ENCODE measurements at places on chromosomes 5 and 9. TPM values are rescaled to one million over a fixed set of nuclear protein-coding genes. Genes with fewer than 3 reads are reported as not detected.

Gene SOHLH1
- total RNA-seq = not detected

Gene C5orf46
- total RNA-seq = not detected

Gene SH3GL2
- total RNA-seq = 8.1 TPM

DNA sequence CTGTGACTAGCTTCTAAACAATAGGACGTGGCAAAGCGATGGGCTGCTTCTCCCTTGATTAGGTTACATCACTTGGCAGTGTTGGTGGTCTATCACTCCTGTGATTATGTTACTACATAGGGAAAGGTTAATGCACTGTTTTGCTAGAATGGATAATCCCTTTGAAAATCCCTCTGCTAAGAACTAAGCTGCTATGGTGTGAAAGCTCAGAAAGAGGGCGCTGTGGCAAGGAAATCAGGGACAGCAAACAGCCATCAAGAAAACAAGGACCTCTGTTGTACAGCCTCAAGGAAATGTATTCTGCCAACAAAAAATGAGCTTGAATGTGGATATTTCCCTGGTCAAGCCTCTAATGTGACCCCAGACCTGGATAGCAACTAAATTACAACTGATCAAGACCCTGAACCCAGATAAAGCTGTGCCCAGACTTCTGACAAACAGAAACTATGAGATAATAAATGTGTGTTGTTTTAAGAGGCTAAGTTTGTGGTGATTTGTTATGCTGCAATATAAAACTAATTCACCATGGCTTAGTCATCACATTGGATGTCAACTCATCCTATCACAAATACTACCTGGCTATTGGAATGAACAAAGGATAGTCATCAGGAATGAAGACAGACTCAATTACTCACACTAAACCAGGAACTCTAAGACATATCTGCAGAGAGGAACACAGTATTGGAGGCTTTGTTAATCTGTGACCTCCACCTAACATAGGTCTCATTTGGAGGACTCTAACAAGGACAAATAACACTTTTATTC lies 1215.9 kb downstream of the EFNA5 start:
- peak; percentile 37 for DNase-seq

- DNase-seq = no peak
Measured at GRCh38 chr9:92752812-92753404, 11.7 kb downstream of the BICD2 start.

- no peak for DNase-seq
Measured at GRCh38 chr9:117542021-117542420, 127.2 kb upstream of the ASTN2 start.

DNA sequence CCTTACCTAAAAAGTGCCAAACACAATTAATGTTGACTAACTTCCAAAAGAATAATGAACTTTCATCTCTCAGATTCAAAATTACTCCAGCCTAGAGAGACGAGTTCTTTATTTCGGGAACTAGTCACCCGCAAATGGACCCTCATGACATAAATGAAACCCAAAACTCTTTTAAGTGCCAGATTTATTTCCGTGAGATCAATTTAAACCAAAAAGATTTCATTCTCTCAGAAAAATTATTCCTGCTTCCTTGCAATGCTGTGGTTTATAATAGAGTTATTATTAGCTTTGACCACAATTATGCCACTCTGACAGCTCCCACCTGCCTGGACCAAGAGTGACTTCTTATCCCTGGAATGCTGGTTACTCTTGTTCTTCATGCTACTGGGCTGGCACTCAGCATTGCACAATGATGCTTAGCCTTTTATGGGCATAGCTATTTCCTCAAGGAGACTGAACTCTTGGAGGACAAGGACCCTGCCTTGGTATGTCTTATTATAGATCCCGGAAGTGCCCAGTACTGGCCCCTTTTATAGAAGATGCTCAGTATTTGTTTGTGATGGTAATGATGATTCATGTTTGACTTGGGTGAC lies 183.5 kb downstream of the SNX18 start:
- no peak for DNase-seq

DNA sequence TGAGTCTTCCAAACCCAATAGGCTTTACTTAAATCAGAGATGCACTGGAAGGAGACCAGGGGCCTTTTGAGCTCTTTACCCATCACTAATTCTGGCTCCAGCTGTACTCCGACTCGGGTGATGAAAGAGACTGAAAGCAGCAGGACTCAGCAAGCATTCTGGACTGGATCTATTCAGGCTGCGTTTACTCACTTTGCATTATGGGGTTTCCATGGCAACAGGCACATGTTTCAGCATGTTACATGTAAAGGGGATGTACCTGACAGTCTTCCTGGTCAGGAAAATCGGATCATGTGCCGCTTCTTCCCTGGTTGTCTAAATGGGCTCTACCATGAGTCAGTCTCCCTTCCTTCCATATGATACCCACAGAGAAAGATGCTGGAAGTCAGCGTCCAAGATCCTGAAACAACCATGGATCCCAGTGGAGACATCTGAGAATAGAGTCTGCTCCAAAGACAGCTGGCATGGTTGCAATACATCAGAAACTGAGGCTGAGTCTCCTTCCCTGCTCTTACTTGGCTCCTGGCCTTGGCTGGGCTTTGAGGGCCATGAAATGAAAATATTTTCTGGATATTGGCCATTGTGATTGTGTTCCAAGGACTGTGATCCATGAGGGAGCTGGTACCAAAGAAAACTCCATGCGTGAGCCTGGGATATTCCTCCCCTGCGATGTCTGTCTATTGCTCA lies 102.5 kb upstream of the TNC start:
- DNase-seq = peak; percentile 38

Gene TAF1L
- not detected for total RNA-seq

Gene TMC1
- not detected for total RNA-seq

DNA sequence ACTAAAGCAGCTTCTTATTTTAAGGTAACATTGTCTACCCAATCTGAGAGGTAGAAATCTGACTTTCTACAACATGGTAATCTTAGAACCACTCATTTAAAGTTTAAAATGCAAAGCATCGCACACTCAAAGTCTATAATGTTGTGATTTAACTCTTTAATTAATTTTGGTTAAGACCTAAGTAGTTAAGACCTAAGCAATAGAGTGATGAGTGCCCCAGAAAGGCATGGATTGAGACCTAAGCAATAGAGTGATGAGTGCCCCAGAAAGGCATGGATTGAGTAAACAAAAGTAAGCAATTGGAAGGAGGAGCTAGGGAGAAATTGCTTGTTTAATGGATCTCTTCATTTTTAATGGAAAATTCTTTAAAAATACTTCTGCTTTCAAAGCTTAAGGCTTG lies 86.8 kb downstream of the NLN start:
- no peak for DNase-seq

Gene FAM153A
- total RNA-seq = not detected

GRCh38 chr5:42923710-42924109 lies 112.0 kb upstream of the SELENOP start:
- DNase-seq = no peak

Gene MLANA
- total RNA-seq = not detected

Gene TMEFF1
- 171 TPM for total RNA-seq

DNA sequence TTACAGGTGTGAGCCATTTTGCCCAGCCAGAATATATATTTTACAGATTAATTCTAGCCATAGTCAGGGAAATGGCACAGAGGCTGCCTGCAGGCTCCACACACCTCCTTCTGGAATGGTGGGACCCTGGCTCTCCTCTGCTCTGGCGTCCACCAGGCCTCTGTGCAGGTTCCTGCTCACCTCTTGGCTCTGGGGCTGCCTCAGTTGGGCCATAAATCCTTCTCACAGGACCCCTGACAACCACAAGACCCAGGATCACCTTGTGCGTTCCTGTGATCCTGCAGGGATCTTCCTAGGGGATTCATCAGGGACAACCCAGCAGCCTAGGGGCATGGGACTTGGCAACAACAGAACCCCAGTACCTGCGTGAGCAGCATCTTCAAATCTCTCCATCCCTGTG lies 93.0 kb upstream of the FSTL4 start:
- DNase-seq = no peak

Gene NR2F1
- 0.37 TPM for total RNA-seq

Gene F2RL1
- 0.42 TPM for total RNA-seq

DNA sequence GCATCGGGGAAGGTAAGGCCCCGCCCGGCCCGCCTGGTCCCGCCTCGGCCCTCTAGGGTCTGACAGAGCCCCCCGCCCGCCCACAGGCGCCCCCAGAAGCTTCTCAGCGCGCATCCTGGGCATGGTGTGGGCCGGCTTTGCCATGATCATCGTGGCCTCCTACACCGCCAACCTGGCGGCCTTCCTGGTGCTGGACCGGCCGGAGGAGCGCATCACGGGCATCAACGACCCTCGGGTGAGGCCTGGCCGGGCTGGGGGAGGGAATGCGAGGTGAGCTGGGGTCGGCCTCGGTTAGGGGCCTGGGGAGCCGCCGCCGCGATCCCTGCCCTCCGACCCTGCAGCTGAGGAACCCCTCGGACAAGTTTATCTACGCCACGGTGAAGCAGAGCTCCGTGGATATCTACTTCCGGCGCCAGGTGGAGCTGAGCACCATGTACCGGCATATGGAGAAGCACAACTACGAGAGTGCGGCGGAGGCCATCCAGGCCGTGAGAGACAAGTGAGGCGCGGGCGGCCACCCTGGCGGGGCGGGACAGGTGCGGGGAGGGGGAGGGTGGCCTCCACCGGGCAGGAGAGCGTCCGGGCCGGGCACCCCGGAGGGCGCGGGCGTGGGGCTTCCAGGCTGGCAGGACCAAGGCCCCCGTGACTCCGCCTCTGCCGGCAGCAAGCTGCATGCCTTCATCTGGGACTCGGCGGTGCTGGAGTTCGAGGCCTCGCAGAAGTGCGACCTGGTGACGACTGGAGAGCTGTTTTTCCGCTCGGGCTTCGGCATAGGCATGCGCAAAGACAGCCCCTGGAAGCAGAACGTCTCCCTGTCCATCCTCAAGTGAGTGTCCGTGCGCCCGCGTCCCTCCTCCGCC lies 7.1 kb downstream of the LRRC26 start:
- DNase-seq = no peak

Gene ADRA1B
- 0.66 TPM for total RNA-seq

GRCh38 chr9:68443624-68444023 lies 87.2 kb downstream of the PGM5 start:
- no peak for DNase-seq

- no peak for DNase-seq
Measured at GRCh38 chr9:6014670-6015270, 654 bp downstream of the RANBP6 start.

Gene PRLR
- total RNA-seq = not detected

DNA sequence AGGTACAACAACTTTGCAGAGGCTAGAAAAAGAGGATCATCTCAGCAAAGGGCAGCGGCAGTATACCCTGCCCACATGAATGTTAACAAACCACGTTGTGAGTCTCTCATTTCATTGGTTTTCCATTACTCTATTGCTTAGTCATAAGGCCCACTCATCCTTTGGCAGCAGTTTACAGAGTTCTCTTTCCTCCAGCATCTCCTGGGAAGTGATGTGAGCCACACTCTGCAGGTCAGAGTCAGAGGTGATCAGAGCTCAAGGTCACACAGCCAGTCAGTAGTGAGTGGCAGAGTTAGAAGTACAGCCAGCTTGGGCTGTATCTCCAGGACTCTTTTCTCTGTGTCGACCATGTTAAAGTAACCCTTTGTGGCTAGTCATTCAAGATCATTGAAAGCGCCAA lies 599.6 kb upstream of the GRAMD2B start:
- no peak for DNase-seq

DNA sequence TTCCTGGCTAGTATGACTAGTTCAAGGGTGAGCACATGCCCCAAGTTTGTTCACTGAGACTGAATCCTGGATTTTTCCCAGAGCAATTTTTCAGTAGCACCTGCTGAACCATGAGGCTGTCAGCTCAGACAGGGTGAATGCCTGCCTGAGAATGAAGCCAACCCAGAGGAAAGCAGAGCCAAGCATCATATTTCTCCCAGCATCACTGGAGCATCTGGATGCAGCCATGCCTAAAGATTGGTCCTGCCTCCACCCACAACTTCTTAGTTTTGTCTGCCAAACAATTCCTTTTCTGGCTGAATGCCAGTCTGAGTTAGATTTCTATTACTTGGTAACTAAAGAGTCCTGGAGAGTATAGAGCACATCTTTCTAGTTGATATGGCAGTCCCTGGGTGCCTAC lies 343.6 kb downstream of the CSNK1G3 start:
- DNase-seq = no peak

DNA sequence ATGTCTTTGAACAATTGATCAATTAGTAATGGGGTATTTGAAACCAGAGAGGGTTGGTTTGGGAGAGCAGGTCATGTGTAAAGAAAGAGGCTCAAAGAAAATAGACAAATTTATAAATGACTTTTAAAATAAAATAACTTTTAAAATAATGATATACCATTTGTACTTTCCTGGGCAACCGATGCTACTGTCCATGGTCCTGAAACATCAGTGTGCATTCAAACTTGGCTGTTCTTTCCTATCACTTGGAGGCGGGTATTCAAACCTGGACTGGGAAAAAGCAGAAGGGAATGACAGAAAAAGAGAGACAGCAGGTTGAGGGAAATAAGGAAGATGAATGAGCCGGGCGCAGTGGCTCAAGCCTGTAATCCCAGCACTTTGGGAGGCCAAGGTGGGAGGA lies 1446.4 kb upstream of the WWC1 start:
- DNase-seq = no peak

DNA sequence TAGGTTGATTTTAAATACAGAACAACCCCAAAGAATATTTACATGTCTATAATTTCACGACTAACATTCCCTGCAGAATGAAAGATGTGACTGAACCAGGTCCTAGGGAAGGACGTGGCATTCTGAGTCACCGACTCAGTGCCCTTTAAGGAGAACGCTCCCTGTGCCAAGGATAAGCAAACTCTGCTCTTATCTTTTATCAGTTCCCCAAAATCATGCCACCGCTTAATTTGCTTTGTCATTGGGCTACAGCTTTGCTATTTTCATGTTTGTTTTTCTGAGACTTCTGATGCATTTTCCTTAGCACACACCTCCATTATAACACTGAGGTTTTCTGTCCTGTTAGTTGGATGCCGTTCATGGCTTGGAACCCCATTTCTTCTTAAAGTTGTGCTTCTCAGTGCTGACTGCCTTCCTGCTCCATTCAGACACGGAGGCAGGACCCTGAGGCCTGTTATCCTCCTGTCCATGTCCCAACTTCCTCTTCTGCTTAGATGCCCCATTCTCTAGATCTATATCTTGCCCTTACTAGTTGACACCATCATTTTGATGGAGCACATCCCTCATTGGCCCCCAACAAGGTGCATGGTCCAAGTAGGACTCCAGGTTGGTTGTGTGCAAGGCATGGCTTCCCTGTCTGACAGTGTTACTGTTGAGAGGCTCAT lies 11.2 kb upstream of the SEMA4D start:
- no peak for DNase-seq

DNA sequence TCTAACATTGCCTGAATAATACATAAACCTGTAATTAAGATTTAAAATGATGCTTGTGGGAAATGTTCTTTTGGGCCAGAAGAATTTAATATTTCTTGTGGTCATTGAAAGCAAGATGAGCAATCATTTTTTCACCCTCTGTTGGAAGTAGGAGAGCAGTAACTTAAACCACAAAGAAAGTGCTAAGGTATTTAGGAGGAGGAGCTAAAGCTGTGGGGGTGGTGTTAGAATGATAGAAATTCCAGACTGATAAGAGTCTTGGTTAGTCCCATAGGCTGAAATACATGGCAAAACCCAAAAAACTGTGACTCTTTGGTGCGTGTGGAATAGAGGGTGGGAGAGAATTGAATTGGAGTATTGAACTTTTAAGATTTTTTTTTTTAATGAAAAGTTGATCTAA lies 247.0 kb downstream of the YTHDC2 start:
- DNase-seq = no peak
